Esophagus muscularis mucosa (tissue), 4 donors: ENCODE measurements at places on chromosomes 1 and 21. TPM values are rescaled to one million over a fixed set of nuclear protein-coding genes. Genes with fewer than 3 reads are reported as not detected.

- DNase-seq: peak; percentile 94
These were observed 757 bp upstream of the NRIP1 start for GRCh38 chr21:15065392-15066122.

BSND gene
- not detected for total RNA-seq

DNA sequence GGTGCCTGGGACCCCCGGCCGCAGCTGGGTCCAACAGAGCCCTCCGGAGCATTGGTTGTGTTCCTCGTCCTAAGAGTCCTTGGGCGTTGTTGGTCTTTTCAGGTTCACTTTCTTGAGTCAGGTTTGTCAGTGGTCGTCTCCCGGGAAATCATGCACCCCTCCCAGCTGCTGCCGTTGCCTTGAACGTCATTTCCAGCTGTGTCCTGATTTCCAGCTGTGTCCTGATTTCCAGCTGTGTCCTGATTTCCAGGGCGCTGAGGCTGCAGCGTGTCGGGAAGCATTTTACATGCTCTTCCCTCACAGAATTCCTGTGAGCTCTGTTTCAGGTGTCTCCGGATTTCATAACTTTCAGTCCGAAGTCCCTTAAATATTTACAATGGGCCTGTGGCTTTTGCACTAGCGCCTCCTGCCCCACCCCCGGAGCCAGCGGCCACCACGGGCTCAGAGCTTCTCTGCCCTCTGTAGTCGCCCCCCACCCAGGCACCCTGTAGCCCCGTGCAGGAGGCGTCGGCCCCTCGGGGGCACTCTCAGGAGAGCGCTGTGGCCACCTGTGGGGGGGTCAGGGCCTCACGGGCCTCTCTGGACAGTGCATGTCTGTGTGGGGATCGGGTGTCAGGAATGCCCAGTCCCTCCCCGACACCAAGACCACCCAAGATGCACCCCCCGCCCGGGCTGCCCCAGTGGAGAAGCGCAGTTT lies 66.7 kb downstream of the COL18A1 start:
- DNase-seq: no peak

ZNF648 gene
- total RNA-seq: not detected

FHAD1 gene
- total RNA-seq: under 0.01 TPM

PGLYRP4 gene
- not detected for total RNA-seq
